ENCODE measurements at places on chromosomes 6 and 20. TPM values are rescaled to one million over a fixed set of nuclear protein-coding genes. Genes with fewer than 3 reads are reported as not detected.

DNA sequence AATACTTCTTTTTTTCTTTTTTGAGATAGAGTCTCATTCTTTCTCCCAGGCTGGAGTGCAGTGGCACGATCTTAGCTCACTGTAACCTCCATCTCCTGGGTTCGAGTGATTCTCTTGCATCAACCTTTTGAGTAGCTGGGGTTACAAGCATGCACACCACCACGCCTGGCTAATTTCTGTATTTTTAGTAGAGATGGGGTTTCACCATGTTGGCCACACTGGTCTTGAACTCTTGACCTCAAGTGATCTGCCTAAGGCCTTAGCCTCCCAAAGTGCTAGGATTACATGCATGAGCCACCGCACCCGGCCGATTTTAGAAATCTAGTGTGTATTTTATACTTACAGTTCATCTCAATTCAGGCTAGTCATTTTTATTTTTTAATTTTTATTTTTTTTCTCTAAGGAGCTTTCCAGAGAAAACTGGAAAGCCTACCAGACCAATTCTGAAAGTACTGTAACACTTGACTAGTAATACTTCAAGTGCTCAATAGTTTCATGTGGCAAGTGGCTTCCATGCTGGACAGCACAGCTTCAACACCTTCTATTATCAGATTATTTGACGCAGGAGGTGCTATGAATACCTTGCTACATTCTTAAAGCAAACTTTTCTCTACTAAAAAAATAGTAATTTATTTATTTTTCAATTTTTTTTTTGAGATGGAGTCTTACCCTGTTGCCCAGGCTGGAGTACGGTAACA, 25.0 kb downstream of the POLR1C start:
- no peak for DNase-seq

- DNase-seq = no peak
Observed at GRCh38 chr6:157139054-157139708, 184.1 kb downstream of the TMEM242 start.

- DNase-seq = no peak
Observed at GRCh38 chr6:125835221-125835744, 44.5 kb downstream of the NCOA7 start.

- DNase-seq = no peak
Observed at GRCh38 chr20:44573501-44573869, 8.9 kb upstream of the PKIG start.

GRCh38 chr6:56709650-56710049, 67.0 kb upstream of the DST start:
- DNase-seq = no peak

DNA sequence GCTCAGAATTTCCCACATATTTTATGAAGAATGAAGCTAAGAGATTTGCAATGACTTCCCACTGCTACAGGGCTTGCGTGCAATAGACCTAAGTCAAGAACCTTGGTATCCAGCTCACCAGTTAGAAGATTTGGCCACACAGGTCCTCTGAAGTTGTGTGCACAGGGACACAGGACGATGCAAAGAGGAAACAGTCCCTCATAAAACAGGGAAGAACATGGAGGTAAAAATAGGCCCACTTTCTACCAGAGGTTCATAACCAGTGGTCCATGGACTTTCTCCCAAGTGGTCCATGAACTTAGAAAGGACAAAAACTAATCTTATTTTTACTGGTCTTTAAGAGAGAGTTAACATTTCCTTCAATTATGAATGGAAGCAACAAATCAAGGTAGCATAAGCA, 1.3 kb downstream of the ZKSCAN4 start:
- DNase-seq = no peak

- DNase-seq = no peak
Observed at GRCh38 chr20:22492497-22492896, 91.9 kb downstream of the FOXA2 start.

- no peak for DNase-seq
Observed at GRCh38 chr6:37519461-37519860, 19.8 kb upstream of the CCDC167 start.

- no peak for DNase-seq
Observed at GRCh38 chr6:148001844-148002642, 340.6 kb upstream of the SASH1 start.

GRCh38 chr6:160333841-160334240, 14.3 kb upstream of the SLC22A3 start:
- no peak for DNase-seq

GRCh38 chr6:130560231-130560630, 194.4 kb downstream of the TMEM200A start:
- no peak for DNase-seq

GRCh38 chr20:8133851-8134451, 1.9 kb downstream of the PLCB1 start:
- no peak for DNase-seq

PHF10 gene
- total RNA-seq = 13.5 TPM

PDSS2 gene
- total RNA-seq = 10.2 TPM

STMND1 gene
- total RNA-seq = not detected

BHLHE23 gene
- total RNA-seq = 1.3 TPM

C2 gene
- total RNA-seq = 0.54 TPM

MYLK2 gene
- total RNA-seq = under 0.01 TPM

HSPA1L gene
- 1.9 TPM for total RNA-seq

SLC22A2 gene
- not detected for total RNA-seq
